Activated CD8-positive, alpha-beta memory T cell treated with anti-CD3 and anti-CD28 coated beads for 36 hours (primary cell): ENCODE measurements at places on chromosomes 4 and X. TPM values are rescaled to one million over a fixed set of nuclear protein-coding genes. Genes with fewer than 3 reads are reported as not detected.

Gene ARHGAP6
- not detected for total RNA-seq

Gene MXRA5
- total RNA-seq = not detected

Gene ZFP42
- not detected for total RNA-seq

Gene PLXNB3
- total RNA-seq = 0.48 TPM

Gene CNGA2
- not detected for total RNA-seq

Gene GRID2
- not detected for total RNA-seq

Gene TCEAL7
- not detected for total RNA-seq

Gene NXF2B
- not detected for total RNA-seq

Gene TLR3
- 0.13 TPM for total RNA-seq
